ENCODE measurements at places on chromosomes 2 and 18. TPM values are rescaled to one million over a fixed set of nuclear protein-coding genes. Genes with fewer than 3 reads are reported as not detected.

The CTNNA2 gene
- total RNA-seq = not detected

- H3K4me1 ChIP-seq = no peaks in the 10 kb centered on the region
- H3K27ac ChIP-seq = no peak overlapping the region
- peaks cover 35% of the 10 kb centered on the region for H3K36me3 ChIP-seq
- no peak overlapping the region for H3K4me3 ChIP-seq
- no peak for DNase-seq
These were observed 56.9 kb upstream of the SDC1 start for GRCh38 chr2:20281876-20282275.

GRCh38 chr2:39156846-39157245 lies 36.0 kb upstream of the SOS1 start:
- H3K36me3 ChIP-seq = no peaks in the 10 kb centered on the region
- no peaks in the 10 kb centered on the region for H3K4me1 ChIP-seq
- H3K27ac ChIP-seq = no peak overlapping the region
- no peak for DNase-seq
- H3K4me3 ChIP-seq = no peak overlapping the region

DNA sequence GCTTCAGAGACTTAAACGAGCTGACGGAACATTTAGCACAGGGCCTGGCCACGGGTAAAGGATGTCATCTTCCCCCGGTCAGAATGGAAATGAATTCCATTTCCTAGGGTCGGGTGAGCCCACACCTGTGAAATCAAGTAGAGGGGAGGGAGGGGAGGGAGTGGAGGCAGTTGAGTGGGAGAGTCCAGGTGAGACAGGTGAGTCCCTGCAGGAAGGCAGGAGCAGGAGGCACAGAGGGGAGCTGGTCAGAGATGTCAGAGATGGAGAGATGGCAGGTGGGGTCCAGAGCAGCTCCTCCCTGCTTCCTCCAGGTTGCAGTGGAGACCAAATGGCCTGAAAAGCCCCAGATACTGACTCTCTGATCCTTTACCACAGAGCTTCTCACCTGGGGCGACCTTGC lies 55.2 kb downstream of the SH3BP4 start:
- no peak overlapping the region for H3K4me3 ChIP-seq
- no peak overlapping the region for H3K27ac ChIP-seq
- no peaks in the 10 kb centered on the region for H3K4me1 ChIP-seq
- no peaks in the 10 kb centered on the region for H3K27me3 ChIP-seq
- DNase-seq = no peak

DNA sequence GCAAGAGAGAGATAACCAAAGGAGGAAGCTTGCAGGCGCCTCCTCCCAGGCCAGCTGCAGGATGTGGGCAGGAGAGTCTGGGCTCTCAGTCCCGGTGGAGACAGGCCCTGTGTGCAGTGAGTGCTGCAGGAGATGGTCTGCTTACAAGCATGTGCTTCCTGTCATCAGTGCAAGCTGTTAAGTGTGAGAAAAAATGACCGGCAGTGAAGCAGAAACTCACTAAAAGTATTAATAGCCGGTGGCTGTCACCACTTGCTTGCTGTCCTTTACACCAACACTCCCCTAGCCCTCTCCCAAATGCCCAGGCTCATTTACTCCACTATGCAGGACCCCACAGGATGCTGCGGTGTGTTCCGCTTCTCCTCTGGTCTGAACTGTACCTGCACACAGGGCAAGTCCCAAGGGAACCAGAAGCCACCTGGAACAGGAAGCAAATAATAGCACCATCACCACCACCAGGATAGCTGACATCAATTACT lies 435.6 kb upstream of the HS6ST1 start:
- no peak overlapping the region for H3K4me3 ChIP-seq
- H3K4me1 ChIP-seq = no peaks in the 10 kb centered on the region
- no peak overlapping the region for H3K27ac ChIP-seq
- no peaks in the 10 kb centered on the region for H3K36me3 ChIP-seq

The IL1R1 gene
- 3.7 TPM for total RNA-seq

DNA sequence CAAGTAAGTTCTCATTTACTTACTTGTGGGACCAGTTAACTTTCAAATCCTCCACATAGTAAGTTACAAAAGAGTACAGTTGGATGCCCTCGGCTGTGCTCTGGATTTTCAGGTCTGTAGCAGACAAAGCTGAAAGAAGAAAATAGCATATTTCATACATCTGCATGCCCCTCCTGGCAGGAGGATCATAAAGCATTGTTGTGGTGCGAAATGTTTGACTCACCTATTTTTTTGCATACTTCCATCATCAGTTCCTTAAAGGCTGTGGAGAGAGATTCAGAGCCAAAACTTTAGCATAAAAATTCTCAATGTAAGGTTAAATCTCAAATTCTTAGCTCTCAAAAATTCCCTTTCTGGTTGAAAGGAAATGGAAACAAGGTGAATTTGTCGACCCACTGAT lies 70.8 kb upstream of the LPIN2 start:
- H3K27ac ChIP-seq = no peak overlapping the region
- H3K4me3 ChIP-seq = no peak overlapping the region
- H3K36me3 ChIP-seq = no peaks in the 10 kb centered on the region
- no peaks in the 10 kb centered on the region for H3K27me3 ChIP-seq
- H3K4me1 ChIP-seq = no peaks in the 10 kb centered on the region

- no peak for DNase-seq
- H3K27me3 ChIP-seq = no peaks in the 10 kb centered on the region
- H3K27ac ChIP-seq = no peak overlapping the region
- H3K36me3 ChIP-seq = no peaks in the 10 kb centered on the region
These were observed 34.3 kb upstream of the MTX2 start for GRCh38 chr2:176234940-176235339.

The HOXD4 gene
- total RNA-seq = not detected

The CACNB4 gene
- total RNA-seq = 0.18 TPM

- no peaks in the 10 kb centered on the region for H3K36me3 ChIP-seq
- no peaks in the 10 kb centered on the region for H3K4me1 ChIP-seq
- H3K27me3 ChIP-seq = no peaks in the 10 kb centered on the region
- no peak overlapping the region for H3K27ac ChIP-seq
- H3K4me3 ChIP-seq = no peak overlapping the region
These were observed 171.0 kb downstream of the SLC4A3 start for GRCh38 chr2:219798430-219798829.
